ENCODE measurements at places on chromosomes 16 and 17.

GRCh38 chr16:23836078-23836403, 258 bp downstream of the PRKCB start:
- no peak for DNase-seq

- no peak for DNase-seq
These were observed 50.1 kb downstream of the PIMREG start for GRCh38 chr17:6494239-6494941.

DNA sequence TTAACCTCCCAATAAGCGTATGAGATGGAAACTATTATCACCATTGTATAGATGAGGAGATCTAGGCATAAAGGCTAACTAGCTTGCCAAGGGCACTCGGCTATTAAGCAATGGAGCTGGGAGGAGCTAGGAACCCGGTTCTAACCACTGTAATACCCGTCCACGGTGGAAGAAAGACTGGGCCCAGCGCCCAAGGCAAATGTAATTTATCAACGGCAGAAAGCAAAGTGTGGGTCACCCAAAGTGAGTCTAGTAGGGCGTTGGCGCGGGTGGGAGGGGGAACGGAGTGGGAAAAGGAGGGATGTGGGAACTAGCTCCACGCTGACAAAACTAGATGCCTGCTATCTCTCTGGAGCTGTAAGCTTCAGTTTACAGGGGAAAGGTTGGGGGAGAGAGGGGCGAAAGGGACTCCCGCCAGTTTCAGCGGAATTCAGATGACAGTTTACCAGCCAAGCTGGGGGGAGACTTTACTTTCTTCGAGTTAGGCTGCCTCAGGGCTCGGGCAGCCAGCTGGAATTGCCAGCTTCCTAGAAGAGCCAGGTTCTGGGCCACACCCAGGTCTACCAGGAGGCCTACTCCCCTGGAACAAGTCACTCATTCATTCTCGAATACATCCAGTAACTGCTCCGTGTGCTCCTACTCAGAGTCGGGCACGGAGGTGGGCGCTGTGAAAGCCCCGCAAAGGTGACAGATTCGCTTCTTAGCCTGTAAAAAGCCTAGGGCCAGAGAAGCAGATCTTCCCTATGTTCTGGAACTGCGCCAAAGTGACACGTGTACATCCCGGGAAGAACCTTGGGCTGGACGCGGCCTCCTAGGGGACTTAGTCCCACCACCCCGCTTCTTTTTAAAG, 837 bp downstream of the LRRC59 start:
- no peak for DNase-seq

GRCh38 chr16:21277045-21277926, 804 bp downstream of the CRYM start:
- no peak for DNase-seq

GRCh38 chr16:5026664-5027063, 7.1 kb downstream of the NAGPA start:
- no peak for DNase-seq

DNA sequence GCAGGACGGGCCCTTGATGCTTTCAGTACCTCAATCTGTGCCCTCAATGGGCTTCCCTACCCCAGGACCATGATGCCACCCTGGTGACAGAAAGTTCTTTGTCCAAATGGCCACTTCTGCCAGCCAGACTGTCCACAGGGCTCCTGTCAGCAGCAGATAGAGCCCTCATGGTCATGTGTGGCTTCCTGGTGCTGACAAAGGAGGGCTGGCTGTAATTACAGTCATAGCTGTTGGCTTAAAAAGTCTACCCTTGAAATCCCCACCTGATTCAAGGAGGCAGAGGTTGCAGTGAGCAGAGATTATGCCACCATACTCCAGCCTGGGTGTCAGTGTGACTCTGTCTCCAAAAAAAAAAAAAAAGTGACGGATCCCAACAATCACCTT, 3.3 kb downstream of the TRPV2 start:
- DNase-seq, result no peak

- no peak for DNase-seq
These were observed 19.6 kb upstream of the PDK2 start for GRCh38 chr17:50075446-50076032.

DNA sequence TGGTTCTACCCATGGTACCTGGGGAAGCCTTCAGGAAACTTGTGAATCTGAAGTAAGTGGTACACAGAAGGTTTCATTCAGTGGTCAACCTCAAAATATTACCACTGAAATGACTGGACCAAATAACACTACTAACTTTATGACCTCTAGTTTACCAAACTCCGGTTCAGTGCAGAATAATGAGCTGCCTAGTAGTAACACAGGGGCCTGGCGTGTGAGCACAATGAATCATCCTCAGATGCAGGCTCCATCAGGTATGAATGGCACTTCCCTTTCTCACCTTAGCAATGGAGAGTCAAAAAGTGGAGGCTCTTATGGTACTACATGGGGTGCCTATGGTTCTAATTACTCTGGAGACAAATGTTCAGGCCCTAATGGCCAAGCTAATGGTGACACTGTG, 55.9 kb upstream of the SLC5A11 start:
- DNase-seq, result no peak

DNA sequence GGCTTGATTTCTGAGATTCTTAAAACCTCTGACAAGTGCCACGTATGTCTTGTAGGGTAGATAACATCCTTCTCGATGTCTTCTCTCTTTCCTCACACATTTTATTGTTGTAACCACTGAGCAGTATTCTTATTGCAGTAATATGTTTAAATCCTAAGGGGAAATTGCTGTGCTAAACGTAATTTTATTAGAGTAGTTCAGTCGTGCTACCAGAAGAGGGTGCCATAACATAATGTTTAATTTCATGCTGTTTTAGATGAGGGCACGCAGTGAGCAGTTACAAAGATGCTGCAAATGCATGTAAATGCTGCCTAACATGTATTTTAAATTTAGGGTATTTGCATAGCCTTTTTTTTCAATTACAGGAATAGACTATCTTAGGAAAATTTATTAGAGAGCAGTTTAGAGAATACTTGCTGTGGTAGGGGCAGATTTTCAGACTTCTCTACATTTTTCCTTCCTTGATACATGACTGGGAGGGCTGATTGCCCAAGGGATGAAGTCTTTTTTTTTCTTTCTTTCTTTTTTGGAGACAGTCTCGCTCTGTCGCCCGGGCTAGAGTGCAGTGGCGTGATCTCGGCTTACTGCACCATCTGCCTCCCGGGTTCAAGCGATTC, 51.7 kb downstream of the GAN start:
- no peak for DNase-seq

DNA sequence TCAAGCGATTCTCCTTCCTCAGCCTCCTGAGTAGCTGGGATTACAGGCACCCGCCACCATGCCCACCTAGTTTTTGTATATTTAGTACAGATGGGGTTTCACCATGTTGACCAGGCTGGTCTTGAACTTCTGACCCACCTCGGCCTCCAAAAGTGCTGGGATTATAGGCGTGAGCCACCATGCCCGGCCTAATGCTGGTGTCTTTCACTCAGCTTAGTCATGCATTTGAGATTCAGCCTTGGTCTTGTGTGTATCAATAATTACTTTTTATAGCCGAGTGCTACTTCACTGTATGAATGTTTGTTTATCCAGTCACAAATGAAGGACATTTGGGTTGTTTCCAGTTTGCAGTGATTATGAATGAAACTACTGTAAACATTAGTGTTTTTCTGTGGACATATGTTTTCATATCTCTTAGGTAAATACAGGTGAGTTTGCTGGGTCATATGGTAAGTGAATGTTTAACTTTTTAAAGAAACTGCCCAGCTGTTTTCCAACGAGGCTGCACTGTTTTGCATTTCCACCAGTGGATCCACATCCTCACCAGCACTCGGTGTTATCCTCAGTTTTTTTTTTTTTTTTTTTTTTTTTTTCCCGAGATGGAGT, 11.0 kb upstream of the PLCG2 start:
- DNase-seq, result no peak

DNA sequence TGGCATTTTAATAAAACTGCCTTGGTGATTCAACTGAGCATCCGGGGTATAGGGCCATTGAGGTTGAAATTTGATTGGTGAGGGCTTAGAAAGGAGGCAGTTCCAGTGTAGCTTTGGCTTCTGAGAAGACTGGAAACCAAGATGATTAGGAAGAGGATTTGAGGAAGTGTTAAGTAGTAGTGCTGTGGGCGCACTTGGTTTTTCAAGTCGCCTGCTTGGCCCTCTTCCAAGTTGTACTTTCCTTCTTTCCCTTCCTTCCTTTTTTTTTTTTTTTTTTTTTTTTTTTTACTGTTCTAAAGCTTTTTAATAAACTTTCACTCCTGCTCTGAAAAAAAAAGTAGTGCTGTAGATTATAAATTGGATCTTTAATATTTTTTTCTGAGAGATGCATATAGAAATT, 320.5 kb downstream of the UTP18 start:
- no peak for DNase-seq

DNA sequence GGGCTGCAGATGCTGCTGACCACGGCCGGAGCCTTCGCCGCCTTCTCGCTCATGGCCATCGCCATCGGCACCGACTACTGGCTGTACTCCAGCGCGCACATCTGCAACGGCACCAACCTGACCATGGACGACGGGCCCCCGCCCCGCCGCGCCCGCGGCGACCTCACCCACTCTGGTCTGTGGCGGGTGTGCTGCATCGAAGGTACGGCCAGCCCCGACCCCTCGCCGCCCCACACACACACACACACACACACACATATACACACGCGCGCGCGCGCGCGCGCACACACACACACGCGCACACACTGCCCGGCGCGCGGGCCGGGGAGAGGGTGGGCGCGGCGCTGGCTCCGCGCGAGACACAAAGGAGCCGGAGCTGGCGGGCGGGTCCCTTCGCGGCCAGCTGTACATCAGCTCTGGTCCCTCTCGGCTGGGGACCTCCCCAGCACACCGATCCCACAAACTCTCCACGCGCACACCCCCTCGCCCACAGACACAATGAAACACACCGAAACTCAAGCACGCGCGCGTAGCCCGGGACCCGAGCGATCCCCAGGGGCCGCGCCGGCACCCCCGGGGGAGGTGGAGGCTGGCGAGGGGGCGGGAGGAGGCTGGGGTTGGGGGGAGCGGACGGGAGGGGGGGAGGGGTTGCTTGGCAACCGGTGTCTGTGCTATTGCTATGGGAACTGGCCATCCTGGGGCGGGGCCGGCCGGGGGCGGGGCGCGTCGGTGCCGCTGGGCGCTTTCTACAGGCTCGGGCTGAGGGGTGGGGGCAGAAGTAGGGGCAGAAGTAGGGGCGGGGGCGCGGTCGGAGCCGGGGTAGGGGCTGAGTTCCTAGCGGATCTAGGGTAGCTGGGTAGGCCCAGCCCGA, 658 bp downstream of the CACNG4 start:
- peak; percentile 78 for DNase-seq

DNA sequence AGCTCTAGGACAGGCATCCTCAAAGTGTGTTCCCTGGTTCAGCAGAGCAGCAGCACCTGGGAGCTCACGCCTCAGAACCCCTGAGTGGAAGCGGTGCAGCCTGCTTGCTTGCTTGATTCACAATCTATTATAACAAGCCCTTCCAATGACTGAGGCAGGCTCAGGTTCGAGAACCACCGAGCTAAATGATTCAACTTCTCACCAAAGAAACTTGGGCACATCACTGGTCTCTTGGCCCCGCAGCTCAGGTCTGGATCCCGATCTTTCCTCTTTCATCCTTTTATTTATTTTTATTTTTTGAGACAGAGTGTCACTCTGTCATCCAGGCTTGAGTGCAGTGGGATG, 24.5 kb downstream of the CLUH start:
- DNase-seq, result no peak

- DNase-seq, result no peak
These were observed 41.3 kb downstream of the GAS7 start for GRCh38 chr17:10156948-10157607.

Data from 8988T (cell line).